ENCODE measurements at places on chromosomes 16 and 17. TPM values are rescaled to one million over a fixed set of nuclear protein-coding genes. Genes with fewer than 3 reads are reported as not detected.

Gene PRSS27
- 0.65 TPM for polyA plus RNA-seq

Gene JPH3
- not detected for polyA plus RNA-seq

Gene NLRC3
- polyA plus RNA-seq: 0.82 TPM

Gene C17orf78
- polyA plus RNA-seq: 19.6 TPM

Gene ZNF469
- under 0.01 TPM for polyA plus RNA-seq

DNA sequence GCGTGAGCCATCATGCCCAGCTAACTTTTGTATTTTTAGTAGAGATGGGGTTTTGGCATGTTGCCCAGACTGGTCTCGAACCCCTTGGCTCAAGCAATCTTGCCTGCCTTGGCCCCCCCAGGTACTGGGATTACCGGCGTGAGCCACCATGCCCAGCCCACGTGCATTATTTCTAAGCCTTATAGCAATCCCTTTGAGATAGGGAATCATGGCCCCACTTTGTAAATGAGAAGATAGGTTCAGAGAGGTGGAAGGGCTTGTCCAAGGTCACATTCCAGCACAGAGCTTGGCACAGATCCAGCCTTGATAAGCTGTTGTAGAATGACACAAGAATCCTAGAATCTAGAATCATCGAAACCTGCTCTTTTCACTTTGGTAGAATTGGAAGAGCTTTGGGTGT, 4.2 kb upstream of the PYCARD start:
- H3K4me3 ChIP-seq: no peak overlapping the region
- H3K4me1 ChIP-seq: peaks cover 10% of the 10 kb centered on the region
- DNase-seq: peak; percentile 49
- H3K36me3 ChIP-seq: no peaks in the 10 kb centered on the region

DNA sequence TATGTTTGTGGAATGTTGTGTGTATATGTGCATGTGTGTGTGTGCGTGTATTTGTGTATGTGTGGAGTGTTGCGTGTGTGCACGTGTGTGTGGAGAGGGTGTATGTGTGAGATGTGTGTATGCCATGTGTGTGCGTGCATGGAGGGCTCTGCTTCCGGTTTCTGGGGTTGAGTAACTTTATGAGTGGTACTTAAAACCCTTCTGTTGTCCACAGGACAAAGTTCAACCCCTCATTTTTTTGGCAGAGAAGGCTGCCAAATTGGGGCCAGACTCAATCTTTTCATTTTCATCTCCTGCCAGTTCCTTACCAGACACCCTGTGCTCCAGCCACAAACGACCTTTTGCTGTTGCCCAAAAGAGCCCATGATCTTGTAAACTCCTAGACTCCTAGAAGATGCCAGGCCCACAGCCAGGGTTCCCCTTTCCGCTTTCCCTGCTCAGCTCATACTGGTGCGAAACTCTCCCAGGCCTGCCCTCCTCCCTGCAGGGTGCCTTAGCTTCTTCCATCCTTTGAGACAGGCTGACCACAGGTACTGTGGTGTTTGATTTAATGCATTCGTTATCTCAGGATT, 100.2 kb downstream of the CMIP start:
- no peaks in the 10 kb centered on the region for H3K36me3 ChIP-seq
- H3K4me1 ChIP-seq: peaks cover 66% of the 10 kb centered on the region
- no peak overlapping the region for H3K27ac ChIP-seq
- DNase-seq: no peak
- H3K27me3 ChIP-seq: no peaks in the 10 kb centered on the region

DNA sequence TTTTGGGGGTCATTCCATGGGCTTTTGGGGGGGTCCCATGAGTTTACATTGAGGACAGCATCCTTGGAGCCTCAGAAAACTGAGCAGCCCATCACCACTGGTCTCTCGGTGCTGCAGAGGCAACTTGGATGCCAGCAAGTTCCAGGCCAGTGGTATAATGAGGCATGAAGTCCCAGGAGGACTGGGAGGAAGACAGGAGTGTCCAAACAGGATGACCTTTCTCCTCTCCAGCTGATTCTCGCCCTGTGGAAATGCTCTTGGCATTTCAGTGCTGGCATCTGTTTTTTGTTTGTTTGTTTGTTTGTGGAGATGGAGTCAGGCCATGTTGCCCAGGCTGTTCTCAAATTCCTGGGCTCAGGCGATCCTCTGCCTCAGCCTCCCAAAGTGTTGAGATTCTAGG, 347.6 kb downstream of the SNX29 start:
- H3K27ac ChIP-seq: no peak overlapping the region
- no peaks in the 10 kb centered on the region for H3K27me3 ChIP-seq
- no peak overlapping the region for H3K4me3 ChIP-seq

DNA sequence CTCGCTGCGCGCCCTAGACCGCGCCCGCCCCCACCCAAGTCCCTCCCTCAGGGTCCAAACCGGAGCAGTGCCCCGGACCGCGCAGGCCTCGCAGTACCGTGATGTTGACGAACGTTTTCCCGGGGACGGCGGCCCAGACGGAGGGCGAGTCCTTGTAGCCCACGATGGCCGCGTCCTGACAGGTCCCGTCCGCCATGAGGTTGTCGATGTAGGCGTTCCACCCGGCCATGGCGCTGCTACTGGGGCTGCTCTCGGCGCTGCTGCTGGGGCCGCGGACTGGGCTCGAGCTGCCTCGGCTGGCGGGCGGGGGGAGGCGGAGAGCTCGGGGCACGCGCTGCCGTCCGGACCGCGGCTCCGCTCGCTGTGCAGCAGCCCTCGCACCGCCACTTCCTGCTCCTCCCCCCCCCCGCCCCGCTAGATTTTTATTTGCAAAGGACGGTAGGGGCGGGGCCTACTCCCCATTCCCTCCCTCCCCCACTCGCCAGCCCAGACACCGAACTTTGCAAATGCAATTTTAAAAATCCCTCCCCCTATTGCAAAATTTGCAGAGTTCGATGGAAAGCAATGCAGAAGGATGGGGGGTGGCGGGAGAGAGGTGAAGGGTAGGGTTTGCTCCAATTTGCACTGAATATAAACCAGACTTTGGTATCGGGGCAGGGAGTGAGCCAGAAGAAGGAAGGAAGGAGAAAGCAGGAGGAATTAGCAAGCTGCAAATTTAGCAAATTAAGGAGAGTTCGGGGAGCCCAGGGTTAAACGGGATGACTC, at the start of gene PFN1:
TSS of gene PFN1 (minus strand) at position 365 of the 765 bp plus-strand sequence. CDS start at position 229, 136 bp downstream.
- H3K4me3 ChIP-seq: peak within 1 kb of the TSS; percentile 87
- H3K36me3 ChIP-seq: peaks cover 20% of the 10 kb centered on the region
- no peaks in the 10 kb centered on the region for H3K27me3 ChIP-seq
- DNase-seq: peak; percentile 91
- H3K4me1 ChIP-seq: peaks cover 3% of the 10 kb centered on the region

GRCh38 chr16:56988161-56988947, 1.0 kb upstream of the NLRC5 start:
- peaks cover 27% of the 10 kb centered on the region for H3K4me1 ChIP-seq
- H3K27me3 ChIP-seq: no peaks in the 10 kb centered on the region
- H3K4me3 ChIP-seq: peak overlapping the region; percentile 89
- no peak overlapping the region for H3K27ac ChIP-seq
- DNase-seq: peak; percentile 16

- no peak overlapping the region for H3K4me3 ChIP-seq
- H3K27ac ChIP-seq: no peak overlapping the region
- peak; percentile 19 for DNase-seq
- H3K27me3 ChIP-seq: no peaks in the 10 kb centered on the region
- no peaks in the 10 kb centered on the region for H3K36me3 ChIP-seq
- H3K4me1 ChIP-seq: no peaks in the 10 kb centered on the region
These were observed 44.9 kb downstream of the DNAH17 start for GRCh38 chr17:78532311-78532710.
